ENCODE measurements at places on chromosomes 3 and 15.
A peak's percentile ranks its signal among the peaks of the same experiment; 100 is the strongest.

GRCh38 chr3:194715022-194715800 lies 29.5 kb downstream of the FAM43A start:
- DNase-seq: no peak

- DNase-seq: no peak
Measured at GRCh38 chr3:164524201-164524600, 554.1 kb downstream of the SI start.

DNA sequence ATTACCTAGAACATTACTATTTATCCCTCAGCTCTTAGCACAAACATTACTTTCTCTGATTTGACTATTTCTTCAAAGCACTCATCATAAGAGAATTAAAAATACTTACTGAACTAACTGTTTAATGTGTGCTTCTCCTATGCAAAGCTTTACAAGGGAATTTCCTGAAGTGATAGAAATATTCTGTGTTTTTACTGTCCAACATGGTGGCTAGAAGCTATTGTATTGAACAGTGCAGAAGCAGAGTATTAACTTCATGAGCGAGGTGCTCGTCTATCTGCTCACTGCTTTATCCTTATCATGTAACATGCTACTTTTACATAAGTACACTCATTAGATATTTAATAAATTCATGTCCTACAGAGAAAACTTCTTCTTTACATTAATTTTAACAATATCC lies 239.1 kb downstream of the ISL2 start:
- no peak for DNase-seq

DNA sequence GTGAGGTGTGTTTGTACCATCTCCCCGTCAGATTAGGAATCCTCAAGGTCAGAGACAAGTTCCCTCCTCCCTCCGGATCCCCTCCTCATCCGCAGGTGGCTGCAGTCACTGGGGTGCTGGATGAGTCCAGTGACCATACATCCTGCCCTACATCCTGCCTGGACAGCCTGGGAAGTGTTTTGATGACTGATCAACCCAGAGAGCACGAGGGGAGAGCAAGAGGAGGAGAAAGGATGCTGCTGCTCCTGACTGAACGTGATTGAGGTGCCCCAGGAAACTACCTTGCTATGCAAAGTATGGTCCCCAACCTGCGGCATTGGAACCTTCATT lies 65.1 kb downstream of the SLC12A8 start:
- no peak for DNase-seq

- peak; percentile 78 for DNase-seq
Measured at GRCh38 chr15:44536302-44536961, 515 bp upstream of the EIF3J start.

GRCh38 chr15:44199393-44199792 lies 4.3 kb upstream of the FRMD5 start:
- no peak for DNase-seq

- DNase-seq: no peak
Measured at GRCh38 chr3:72287956-72288355, 503.0 kb upstream of the PROK2 start.

- no peak for DNase-seq
Measured at GRCh38 chr15:100973351-100974111, 54.4 kb downstream of the LRRK1 start.

DNA sequence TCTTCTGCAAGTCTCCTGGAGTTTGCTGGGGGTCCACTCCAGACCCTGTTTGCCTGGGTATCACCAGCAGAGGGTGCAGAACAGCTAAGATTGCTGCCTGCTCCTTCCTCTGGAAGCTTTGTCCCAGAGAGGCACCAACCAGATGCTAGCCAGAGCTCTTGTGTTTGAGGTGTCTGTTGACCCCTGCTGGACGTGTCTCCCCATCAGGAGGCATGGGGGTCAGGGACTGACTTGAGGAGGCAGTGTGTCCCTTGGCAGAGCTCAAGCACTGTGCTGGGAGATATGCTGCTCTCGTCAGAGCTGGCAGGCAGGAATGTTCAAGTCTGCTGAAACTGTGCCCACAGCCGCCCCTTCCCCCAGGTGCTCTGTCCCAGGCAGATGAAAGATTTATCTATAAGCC lies 86.5 kb downstream of the TPRG1 start:
- no peak for DNase-seq

GRCh38 chr3:172280406-172281051 lies 167.7 kb downstream of the GHSR start:
- peak; percentile 89 for DNase-seq

DNA sequence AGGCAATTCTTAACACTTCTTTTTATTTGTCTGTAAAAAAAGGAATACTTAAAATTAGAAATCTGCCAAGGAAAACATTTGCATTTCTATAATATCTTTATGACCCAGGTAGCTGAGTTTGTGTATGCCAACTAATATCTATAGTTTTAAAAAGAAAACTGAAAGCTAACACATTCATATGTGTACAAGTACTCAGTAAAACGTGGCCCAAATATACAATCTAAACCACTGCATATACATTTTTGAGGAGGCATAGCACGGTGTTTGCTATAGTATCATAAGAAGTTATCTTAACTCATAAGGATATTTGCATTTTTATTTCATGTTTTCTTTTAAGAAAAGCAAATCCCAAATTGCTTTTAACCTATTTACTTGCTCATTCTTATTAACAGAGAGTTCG lies 172.7 kb downstream of the ZBTB20 start:
- DNase-seq: no peak

GRCh38 chr3:72345980-72346379 lies 502.3 kb downstream of the SHQ1 start:
- no peak for DNase-seq

GRCh38 chr15:83288381-83288801 lies 3.9 kb upstream of the BNC1 start:
- DNase-seq: no peak

DNA sequence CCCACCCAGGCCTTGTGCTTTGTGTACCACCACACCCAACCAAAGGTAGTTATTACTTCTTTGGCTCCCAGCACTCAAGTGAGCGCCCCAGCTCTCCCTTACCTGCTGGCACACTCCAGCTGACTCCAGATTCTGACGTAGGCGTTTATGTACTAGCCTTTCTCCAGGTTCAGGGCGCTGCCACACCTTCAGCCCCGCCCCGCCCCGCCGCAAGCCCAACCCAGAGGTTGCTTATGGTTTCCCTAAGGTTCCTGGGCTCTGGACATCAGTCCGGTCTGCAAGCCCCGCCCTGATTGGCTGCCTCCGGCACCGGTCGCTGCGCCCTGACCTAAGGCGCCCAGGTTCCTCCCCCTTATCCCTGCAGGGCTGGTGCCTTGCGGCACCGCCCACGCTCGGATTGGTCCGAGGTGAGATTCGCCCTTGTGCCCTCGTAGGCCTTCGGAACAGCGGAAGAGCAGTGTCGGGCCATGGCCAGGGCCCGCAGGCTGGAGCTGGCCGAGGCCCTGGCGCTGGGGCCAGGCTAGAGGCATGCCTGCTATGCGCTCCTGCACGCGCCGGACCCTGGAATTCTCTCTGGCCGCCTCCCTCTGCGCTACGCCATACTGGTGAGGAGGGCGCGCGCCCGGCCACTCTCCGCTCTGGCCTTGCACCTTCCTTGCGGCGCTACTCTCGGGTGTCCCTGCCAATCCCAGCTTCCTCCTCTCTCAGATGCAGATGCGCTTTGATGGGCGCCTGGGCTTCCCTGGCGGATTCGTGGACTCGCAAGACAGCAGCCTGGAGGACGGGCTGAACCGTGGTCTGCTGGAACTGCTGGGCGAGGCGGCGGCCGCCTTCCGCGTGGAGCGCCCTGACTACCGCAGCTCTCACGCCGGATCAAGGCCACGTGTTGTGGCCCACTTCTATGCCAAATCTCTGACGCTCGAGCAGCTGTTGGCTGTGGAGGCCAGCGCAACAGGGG lies 19.8 kb upstream of the NUDT16 start:
- DNase-seq: peak; percentile 37

DNA sequence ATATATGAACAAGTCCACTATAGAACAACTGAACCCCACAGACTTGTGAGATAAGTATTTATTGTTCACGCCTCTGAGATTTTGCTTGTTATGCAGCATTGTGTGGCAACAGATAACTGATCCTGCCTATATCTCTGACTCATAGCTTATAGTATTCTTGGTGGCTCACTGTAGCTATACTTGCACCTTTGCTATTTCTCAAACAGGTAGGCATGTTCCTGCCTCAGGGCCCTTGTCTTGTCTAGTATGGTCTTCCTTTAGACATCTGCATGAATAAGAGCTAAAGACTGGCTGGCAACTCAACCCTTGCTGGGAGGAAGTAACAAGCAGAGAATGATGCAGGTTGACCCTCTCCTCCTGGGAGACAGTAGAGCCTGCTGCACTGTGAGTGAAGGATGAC lies 256.1 kb downstream of the CHST2 start:
- DNase-seq: no peak

DNA sequence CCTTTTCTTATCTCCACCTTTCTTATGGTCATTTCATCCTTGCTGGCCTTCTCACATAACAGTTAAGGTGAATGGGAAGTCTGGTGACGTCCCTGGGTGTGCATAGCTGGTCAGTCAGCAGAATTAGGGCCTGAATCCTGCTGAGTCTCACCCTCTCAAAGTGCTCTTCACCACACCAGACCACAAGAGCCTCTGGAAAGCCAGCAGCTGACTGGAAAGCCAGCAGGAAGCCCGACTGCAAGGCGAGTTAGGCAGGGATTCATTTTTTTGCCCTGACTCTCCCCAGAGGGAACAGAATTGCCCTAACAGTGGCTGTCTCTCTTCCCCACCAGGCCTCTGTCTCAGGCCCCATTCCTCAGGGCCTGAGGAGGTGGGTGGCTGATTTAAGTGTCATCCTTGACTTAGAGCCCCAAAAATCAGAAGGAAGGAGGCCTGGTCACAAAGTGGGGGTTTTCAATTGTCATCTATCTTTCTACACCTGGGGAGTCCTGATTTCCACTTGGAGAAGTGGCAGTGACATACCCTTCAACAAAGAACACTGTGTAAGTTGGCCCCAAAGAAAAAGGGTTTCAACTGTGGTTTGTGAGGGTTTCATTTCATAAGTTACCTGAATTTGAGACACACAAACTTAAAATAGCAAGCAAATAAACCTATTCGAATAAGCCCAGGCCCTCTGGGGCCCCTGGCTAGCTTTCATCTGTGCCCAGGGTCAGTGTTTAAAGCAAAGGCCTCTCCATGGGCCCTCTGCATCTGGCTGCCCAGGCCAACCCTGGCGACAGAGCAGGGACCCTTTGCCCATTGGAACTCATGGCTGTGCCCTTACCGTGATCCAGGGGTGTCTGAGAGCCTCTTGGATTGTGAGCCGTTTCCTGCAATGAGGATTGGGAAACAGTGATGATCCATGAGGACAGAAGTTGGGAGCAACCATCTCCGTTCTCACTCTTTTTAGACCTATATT lies 90.5 kb upstream of the HERC1 start:
- no peak for DNase-seq

DNA sequence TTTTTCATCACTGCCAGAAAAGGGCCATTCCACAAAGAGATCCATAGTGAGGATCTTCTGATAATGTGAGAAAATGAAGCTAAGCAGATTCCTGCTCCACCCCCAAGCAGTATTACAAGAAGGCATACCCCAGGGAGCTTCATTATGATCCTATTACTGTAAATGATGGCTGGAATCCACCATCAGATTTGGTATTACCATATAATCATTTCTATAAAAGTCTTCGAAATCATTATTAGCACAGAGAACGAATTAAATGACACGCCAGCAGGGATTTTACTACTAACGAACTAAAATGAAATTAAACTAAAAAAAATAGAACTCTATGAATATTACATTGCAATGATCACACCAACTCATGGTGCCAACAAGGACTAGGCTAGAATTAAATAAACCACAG lies 24.4 kb downstream of the TRIM42 start:
- DNase-seq: no peak

DNA sequence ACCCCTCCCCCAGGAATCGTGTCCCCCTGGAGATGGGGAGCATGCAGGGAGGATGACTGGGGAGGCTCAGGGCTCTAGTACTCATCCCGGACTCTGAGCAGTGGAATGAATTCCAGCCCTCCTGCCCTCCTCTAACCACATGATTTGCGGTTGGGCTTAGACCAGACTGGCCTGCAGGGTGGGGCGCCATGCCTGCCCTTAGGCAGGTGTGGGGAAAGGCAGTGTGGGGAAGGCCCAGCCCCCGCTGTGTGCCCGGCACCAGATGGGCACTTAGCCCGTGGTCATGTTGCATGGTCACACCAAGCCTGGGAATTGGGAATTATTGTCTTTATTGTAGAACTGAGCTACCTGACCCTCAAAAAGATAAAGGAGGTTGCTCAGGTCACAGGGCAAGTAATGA lies 283.8 kb downstream of the TLE3 start:
- DNase-seq: no peak

DNA sequence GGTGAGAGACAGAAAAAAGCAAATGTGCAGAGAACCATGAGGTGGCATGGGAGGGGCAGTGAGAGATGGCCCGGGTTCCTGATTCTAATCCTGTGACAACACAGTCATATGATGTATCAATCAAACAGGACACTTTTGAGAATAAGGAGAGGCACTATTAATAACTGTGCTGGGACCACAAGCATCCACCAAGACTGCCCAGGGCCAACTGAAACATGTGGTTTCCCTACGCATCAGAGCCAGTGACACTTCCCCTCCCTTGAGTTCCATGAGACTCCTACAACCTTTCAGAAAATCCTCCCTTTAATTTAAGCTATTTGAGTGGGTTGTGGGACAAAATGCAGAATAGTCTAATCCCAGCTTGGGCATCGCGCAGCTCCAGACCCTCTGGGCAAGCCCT lies 17.4 kb downstream of the SH3BP5 start:
- peak; percentile 55 for DNase-seq

DNA sequence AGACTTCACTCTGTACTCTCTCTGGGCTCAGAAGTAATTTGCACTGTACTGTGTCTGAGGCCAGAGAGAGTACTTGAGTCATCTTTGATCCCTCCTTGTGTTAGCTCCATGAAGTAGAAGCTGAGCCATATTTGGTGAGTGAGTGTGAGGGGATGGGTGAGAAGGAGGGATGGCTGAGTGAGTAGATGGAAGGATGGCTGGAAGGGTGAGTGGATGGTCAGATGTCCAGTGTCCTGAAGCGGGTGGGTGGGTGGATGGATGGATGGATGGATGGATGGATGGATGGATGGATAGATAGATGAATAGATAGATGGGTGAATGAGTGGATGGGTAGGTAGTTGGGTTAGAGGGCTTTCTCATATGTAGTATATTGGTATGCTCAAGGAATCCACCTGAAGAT lies 39.3 kb downstream of the FGD5 start:
- DNase-seq: no peak
